HT1080 (cell line): ENCODE measurements at places on chromosomes 2 and 18. TPM values are rescaled to one million over a fixed set of nuclear protein-coding genes. Genes with fewer than 3 reads are reported as not detected.

Gene ALPI
- not detected in 2 replicates for total RNA-seq

Gene TMEM178A
- total RNA-seq = not detected in 2 replicates

GRCh38 chr2:202038471-202039277 lies 5.0 kb downstream of the FZD7 start:
- DNase-seq = peak; percentile 45

DNA sequence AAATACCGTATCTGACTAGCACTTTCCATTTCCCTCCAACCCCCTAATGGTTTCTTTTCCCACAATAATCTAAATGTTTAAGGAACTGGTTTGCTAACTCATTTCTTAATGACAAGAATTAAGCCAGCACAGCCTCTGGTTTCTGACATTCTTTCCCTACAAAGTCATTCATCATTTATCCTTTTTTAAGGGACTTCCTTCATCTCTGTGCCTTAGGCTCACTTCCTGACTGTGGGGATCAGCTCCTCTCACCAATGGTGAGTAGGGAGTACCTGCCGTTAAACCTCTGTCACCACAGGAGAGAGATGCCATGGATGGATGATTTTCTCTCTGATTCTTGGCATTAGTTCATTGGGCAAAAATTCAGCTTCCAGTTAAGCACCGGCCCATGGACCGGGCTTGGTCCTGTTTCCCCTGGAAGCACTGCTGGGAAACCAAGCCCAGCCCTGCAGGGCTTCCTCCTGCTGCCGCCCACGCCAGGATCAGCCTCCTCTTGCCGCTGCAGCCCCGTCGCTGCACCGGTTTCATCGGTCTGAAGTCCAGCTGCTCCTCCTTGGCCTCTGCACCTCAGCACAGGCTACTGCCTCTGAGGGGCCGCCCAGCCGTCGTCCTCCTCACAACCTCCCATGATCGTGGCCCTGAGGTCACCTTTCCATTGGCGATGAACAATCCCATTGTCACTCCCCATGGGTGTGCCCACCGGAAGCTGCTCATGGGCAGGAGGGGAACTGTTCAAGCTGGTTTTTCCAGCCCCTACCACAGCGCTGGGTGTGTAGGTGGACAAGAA lies 64.0 kb upstream of the ZNF516 start:
- no peak for DNase-seq

- no peak for DNase-seq
Observed at GRCh38 chr2:207133458-207133819, 32.3 kb downstream of the KLF7 start.

GRCh38 chr2:233456111-233456510 lies 101.8 kb downstream of the DGKD start:
- DNase-seq = no peak

GRCh38 chr2:190137561-190137960 lies 75.0 kb upstream of the MSTN start:
- no peak for DNase-seq

DNA sequence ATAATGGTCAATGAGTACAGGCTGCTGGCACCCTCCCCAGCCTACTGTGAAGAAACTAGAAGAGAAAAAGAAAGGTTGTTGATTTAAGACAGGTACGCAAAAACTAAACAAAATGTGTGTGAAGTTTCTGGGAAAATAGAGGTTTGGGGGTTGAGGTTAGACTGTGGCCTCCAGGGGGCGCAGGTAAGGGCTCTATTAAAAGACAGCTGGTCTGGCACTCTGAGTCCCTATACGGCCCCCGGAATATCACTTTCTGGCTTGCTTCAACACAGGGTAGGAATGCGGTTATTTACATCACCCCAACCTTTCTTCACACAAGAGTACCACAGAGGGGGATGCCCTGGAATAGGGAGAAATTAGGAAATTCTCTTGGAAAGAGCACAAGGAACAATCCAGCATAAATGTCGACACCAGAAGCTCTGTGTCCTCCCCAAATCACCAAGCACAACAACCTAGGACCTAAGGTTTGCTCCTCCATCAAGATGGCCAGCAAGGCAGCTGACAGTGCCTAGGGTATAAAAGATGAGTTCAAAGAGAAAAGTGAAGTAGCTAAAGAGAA lies 480.8 kb upstream of the KLHL29 start:
- DNase-seq = peak; percentile 36
